ENCODE measurements at places on chromosomes 5 and 9.

- no peak for DNase-seq
These were observed 51.0 kb downstream of the MTAP start for GRCh38 chr9:21853414-21853813.

- DNase-seq = no peak
These were observed 364.9 kb upstream of the IRX2 start for GRCh38 chr5:3116366-3116765.

GRCh38 chr5:127898551-127899213, 184.9 kb upstream of the SLC12A2 start:
- DNase-seq = no peak

GRCh38 chr5:81994679-81995078, 22.9 kb downstream of the ATG10 start:
- no peak for DNase-seq

DNA sequence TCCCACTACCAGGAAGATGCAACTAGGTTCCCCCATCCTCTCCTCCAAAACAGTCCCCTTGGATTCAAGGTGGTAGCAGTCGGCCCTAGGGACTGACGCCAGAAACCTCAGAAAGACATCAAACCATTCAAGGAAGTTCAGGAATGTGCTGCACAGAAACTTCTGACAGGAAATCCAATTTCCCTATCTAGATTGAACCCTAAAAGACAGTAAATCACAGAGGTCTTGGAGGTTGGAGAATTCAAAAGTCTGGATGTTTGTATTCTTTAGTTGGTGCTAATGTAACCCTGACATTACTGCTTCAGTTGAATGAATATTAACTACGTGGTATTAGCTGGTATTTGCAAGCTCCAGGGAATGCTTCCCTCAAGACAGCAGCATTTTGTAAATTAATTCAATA, 125.3 kb downstream of the SYK start:
- no peak for DNase-seq

DNA sequence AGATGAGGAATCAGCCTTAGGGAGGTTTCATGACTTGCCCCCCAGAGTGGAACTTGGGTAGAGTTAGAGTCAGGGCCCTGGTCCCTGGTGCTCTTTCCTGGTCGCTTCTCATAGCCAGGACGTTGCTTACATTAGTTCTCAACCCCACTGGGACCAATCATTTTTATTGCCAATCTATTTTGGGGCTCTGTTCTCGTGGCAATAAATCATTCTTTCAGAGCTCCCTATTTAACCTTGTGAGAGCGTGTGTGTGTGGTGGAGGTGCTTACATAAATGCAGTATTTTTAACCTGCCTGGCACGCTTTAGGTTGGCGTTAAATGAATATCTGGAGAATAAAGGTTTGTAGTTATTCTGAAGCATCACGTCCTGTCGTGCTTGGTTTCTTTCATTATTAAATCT, 4.1 kb downstream of the TRIO start:
- DNase-seq = no peak

GRCh38 chr9:72041775-72042194, 18.6 kb downstream of the C9orf57 start:
- no peak for DNase-seq

DNA sequence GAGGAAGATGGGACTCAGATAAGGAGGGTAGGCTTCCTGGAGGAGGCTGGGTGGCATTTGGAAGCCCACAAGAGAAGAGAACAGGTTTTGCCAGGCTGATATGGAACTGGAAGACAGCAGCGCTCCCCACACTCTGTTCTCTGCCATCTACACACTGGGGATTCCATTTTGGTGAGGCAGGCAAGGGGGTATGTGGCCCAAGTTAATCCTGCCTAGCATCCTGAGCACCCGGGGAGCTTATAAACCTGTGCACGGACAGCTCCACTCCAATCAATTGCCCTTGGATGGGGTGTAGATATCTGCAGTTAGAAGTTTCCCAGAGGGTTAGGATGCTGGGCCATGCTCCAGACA, 158.8 kb downstream of the MACROH2A1 start:
- no peak for DNase-seq

GRCh38 chr5:61625137-61625561, 293.1 kb downstream of the ZSWIM6 start:
- no peak for DNase-seq

GRCh38 chr9:75880618-75881017, 9.9 kb upstream of the PCSK5 start:
- DNase-seq = no peak

DNA sequence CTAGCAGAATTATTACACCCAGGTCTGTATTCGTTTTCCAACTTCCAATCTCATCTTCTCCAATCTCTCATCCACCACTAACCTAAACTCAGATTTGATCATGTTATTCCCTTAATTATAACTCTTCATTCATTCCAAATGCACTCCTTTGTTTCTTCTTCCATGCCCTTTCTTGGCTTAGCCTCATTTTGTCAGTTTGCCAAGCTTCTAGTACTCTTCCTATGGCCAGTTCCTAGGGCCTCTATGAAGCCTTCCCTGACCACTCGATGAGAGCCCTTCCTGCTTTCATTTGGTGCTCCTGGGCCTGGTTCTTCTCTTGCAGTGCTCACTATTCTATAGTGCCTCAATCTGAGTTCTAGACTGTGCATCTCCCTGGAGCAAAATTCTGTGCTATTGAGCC, 5.8 kb downstream of the FAM219A start:
- DNase-seq = no peak

DNA sequence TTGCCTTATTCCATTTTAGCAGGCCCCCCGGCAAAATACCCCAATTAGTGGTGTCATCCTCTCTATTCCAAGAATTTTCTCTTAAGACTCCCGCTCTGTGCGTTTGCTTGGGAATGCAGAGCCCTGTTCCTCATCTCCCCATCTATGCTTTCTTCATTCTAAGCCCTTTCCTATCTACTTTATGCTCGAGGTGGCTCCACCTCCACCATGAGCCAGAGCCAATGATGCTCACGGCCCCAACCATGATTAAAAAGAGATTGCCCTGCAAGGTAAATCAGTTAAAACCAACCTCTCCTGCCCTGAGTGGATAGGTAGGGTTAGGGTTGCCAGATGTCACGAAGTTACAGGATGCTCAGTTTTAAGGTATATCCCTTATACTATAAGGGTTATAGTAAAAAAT, 677 bp upstream of the TXNDC15 start:
- DNase-seq = no peak

- DNase-seq = no peak
These were observed 268.0 kb upstream of the MVB12B start for GRCh38 chr9:126058591-126058990.

DNA sequence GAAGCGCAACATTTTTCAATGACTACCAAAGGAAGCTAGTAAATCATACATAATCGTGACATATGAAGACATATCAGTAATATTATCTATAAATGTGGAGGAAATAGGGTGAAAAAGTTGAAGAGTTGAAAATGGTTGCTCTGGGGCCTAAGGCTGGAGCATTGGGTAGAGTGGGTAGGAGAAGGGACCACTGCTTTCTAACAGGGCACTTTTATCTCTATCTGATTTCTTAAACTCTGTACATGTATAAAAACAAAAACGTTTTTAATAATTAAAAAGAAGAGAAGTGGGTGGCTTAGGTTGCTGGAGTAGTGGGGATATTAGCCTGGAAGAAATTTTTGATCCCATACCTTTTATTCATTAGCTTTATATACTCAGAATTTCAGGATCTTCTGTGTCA, 44.2 kb upstream of the ITGA1 start:
- DNase-seq = no peak

- no peak for DNase-seq
These were observed 51.2 kb downstream of the CXXC5 start for GRCh38 chr5:139699351-139699750.

DNA sequence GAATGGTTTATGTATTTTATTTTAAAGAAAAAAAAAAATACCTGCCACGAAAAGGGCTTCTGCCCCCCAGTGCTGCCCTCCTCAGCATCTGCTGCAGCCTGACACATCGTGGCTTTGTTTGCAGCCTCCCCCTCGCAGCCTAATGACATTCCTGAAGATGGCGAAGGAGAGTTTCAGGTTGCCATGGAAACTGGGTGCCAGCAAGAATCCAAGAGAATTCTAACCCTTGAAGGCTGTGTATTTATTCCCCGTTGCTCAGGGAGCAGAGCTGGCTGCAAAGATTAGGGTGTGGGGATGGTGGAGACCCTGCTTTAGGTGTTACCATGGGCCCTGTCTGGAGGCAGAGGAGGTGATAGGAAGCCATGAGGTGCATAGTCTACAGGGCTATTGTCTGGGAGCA, 126.6 kb downstream of the NSG2 start:
- peak; percentile 69 for DNase-seq

DNA sequence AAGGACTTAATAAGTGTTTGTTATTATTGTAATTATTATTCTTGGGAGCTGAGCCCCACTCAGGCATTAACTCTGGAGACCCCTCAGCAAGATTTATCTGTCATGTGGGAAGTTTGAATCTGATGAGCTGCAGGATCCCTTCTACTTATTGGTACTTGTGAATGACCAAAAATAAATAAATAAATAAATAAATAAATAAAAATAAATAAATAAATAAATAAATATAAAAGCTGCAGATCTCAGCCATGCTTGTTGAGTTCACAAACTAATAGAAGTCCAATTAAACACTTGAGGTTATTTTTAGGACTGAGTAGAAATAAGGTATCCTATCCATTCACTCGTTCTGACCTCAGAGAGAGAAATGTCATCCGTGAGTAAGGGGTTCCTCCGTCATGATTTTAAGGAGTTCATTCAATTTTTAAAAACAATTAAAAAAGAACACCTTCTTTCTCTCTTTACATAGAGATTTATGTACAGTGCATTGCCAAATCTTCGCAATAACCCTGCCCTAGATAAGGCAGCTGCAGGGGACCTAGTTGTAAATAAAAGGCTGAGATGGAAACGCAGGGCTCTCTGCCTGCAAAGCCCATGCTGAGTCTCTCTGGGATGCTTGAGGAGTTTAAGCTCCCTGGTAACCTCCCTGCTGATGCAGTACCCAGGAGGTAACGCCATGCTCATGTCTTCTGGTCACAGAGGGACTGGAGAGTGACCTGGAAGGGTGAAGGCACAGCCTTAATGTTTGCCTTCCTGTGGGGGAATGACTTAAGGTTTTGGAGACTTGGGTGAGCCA, 1.2 kb downstream of the EFCAB9 start:
- no peak for DNase-seq

- no peak for DNase-seq
These were observed 1009.4 kb downstream of the TLE1 start for GRCh38 chr9:80679916-80680315.

- DNase-seq = no peak
These were observed 26.7 kb downstream of the LHX3 start for GRCh38 chr9:136178061-136178772.

- DNase-seq = no peak
These were observed 302.4 kb downstream of the PDE4D start for GRCh38 chr5:59591162-59591561.

GRCh38 chr5:83470526-83471404, 779 bp upstream of the VCAN start:
- DNase-seq = no peak

- DNase-seq = no peak
These were observed 47.7 kb downstream of the TMEM38B start for GRCh38 chr9:105742088-105742487.

GRCh38 chr5:93596310-93596675, 13.3 kb downstream of the NR2F1 start:
- DNase-seq = no peak

- DNase-seq = peak; percentile 20
These were observed 94.1 kb downstream of the CDC42SE2 start for GRCh38 chr5:131357739-131358561.

DNA sequence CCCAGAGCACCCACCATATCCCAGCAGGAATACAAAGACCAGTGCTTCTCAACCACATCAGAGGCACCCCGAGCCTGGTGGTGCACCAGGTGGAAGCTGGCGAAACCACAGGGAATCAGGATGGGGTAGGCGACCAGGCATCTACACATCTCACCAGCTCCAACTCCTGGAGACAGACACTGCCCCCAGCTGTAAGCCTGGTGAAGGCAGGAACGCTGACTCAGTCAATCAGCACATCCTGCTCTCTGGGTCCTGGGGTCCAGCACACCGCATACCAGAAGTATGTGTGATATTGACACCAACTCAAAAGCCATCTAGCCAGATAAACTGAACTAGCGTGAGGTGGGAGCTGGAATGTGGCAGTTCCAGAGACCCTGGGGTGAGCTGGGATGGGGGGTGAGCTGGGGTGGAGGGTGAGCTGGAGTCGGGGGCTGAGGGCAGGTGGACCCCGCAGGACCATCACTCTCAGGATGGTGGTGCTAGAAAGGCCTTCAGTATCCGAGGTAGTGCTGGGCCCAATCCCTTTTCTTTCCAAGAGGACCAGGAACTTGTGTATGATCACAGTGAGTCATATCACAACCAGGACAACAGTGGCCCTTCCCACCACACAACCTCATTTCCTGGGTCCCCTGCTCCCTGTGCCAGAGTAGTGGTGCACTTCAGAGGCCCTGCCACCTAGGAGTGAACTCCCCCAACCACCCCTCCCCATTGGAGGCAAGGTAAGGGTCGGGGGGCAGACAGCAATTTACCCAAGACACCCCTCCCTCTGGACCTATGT, 2.5 kb downstream of the DBN1 start:
- DNase-seq = no peak

DNA sequence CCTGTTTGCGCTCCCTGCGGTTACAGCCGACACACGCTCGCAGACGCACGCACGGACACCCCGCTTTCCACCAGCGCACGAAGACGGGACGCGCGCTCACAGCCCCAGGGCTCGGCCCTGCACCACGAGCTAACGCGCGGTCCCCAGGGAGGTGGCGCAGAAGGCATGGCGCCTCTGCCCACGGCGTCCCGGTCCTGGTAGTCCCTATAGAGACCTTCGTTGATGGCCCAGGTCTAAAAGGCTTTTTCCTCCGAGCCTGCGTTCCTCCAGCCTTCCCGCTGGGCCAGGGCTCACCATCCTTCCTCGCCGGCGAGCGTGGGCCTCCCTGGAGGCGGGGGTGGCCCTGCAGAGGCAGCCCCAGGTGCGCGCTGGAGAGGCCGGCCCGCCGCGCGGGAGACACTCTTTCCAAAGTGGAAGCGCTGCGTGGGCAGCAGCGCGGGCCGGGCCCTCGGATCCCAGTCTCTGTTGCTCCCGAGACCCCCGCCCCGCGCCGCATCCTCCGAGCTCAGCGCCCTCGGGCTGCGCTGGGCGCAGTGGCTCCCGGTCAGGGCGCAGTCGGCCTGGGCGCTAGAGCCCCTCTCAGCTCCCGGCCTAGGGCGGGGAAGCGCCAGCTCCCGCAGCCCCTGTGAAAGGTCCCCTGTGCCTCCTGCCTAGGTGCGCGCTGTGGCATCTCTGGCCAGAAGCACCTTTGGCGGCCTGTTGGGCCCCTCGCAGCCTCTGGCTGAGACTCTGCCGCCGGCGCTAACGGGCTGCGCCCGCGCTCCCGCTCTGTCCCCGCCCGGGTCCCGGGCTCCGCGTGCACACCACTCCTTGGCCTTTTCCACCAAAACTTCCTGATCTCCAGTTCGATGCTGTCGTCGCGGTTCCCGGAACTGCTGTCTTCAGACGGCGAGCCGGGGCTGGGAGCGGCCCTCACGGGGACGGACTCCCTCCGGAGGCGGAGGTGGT, 31.9 kb upstream of the FANCC start:
- no peak for DNase-seq

All from head of caudate nucleus (tissue), 42 donors.